Kidney capillary endothelial cell (primary cell): ENCODE measurements at places on chromosomes 7 and 10.

GRCh38 chr7:84277628-84278224, 83.1 kb upstream of the SEMA3A start:
- DNase-seq, result no peak

GRCh38 chr7:157125376-157126223, 13.1 kb upstream of the UBE3C start:
- DNase-seq, result no peak

DNA sequence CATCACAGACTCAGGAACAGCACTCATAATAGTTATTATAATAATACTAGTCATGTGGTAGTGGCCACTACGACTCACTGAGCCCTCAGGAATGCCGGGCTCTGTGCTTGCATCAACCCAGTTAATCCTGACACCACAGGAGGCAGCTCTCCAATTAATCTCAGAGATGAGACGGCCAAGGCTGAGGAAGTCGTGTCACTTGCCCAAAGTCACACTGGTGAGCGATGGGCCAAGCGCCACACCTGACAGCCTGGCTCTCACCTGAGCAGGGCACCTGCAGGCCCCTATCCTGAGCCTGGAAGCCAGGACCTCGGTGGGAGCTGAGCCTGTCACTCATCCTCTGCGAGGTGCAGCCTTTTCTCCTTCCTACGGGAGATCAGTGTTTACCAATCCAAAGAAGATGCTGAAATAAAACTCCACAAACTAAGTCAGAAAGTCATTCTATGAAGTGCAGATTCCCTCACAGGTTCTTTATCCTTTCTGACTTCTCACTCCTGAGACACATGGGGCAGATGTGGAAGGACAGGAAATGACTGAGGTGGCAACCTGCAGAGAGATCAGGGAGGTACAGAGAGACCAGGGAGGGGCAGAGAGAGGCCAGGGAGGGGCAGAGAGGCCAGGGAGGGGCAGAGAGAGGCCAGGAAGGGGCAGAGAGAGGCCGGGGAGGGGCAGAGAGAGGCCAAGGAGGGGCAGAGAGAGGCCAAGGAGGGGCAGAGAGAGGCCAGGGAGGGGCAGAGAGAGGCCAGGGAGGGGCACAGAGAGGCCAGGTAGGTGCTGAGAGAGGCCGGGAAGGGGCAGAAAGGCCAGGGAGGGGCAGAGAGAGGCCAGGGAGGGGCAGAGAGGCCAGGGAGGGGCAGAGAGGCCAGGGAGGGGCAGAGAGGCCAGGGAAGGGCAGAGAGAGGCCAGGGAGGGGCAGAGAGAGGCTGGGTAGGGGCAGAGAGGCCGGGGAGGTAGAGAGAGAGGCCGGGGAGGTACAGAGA, 38.5 kb downstream of the VIPR2 start:
- DNase-seq, result no peak

DNA sequence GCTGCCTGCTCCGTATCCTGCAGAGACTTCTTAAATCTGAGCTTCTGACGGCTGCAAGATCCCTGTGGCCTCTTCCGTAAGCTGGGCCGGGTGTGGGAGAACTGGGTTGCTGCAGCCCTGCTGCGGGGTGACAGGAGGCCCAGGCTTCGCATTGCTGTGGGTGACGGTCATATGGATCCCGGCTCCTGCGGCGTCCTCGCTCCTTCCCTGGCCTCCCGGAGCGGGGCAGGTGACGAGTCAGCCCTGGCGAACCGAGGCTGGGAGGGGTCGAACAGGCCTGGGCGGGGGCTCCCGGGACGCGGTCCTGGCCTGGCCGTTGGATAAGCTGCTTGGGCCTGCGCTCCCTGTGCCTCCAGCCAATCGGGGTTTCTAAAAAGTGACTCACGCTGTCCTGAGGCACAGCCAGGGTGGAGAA, 7.8 kb upstream of the UBE2D1 start:
- no peak for DNase-seq

DNA sequence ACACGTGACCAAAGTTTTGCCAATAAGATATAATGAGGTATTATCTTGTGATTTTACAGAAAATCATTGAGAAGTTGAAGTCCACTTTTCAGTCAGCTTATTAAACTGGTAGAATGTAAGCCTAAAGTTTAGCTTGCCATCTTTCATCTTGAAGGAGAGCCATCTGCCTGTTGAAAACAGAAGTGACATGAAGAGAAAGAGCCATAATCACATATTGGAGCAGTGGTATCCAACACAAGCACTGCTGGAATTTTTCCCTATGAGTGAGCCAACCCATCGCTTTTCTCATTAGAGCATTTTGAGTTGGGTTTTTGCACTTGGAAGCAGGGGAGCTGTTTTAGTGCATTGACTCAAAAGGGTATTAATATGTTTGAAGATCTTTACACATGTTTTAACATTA, 117.6 kb upstream of the FERD3L start:
- no peak for DNase-seq
